GM04504 (cell line): ENCODE measurements at places on chromosomes 2 and 18.
A peak's percentile ranks its signal among the peaks of the same experiment; 100 is the strongest.

- no peak for DNase-seq
These were observed 77.7 kb upstream of the SMAD2 start for GRCh38 chr18:48007955-48008701.

DNA sequence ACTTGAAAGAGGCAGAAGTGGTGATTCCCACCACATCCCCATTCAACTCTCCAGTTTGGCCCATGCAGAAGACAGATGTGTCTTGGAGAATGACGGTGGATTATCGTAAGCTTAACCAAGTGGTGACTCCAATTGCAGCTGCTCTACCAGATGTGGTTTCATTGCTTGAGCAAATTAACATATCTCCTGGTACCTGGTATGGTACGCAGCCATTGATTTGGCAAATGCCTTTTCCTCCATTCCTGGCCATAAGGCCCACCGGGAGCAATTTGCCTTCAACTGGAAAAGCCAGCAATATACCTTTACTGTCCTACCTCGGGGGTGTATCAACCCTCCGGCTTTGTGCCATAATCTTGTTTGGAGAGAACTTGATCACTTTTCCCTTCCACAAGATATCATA is 411.5 kb upstream of the SMIM21 start:
- DNase-seq, result no peak

DNA sequence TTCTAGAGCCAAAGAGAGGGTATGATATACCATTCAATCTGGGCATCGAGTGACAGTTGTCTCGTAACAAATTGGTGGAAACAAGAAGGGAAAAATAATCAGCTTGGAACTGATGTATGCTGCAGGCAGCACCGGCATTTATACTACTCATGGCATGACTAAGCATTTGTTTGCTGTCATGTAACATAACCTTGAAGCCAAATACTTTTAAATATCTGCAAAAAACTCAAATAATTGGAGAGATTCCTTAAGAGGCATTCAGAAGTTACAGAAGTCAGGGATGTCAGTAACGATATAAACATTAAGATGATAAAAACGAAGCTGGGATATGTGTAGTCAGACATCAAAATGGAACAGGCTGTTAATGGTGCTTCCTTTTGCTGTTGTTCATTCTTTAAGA is 157.3 kb upstream of the MMADHC start:
- DNase-seq, result no peak

- DNase-seq, result no peak
These were observed 128.0 kb upstream of the MSH6 start for GRCh38 chr2:47654790-47655562.

GRCh38 chr18:49081511-49082155 is 130.9 kb upstream of the SMAD7 start:
- DNase-seq, result no peak

GRCh38 chr2:119901013-119901412 is 111.9 kb upstream of the EPB41L5 start:
- DNase-seq, result no peak

DNA sequence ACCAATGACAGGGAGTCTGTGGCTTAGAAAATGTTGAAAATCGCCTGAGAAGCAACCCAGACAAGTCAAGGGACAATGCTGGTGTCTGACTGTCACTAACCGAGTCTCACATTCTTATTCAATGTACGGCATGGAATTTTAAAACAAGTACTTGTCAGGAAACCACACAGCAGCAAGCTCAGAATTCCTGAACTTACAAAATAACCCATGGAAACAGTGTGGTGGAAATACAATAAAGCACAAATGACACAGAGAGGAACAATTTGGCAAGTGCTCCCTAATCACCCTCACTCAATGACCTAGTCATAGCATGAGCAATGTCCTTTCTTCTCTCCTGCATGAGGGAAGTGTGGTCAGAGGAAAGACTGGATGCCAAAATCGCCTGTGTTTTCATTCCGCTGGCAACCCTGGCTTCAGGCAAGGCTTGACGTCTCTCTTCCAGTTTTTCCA is 154.0 kb downstream of the SATB2 start:
- DNase-seq, result peak; percentile 98

DNA sequence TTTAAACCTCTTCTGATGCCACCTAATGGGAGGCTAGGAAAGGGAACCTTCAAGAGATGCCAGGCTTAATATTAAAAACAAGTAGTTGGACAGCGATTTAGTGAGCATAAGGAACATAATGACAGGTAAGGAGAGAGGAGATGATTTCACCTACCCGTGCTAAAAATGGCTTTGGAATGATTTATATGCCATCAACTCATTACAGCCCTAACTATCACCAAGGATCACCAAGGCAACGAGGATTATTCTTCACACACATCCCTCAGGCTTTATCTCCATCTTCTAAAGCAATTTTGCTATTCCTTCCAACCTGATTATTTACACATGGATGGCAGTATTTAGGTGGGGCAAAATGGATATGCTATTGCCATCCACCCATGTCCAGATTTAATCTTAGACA is 237.8 kb downstream of the DCC start:
- no peak for DNase-seq

GRCh38 chr2:120269816-120270215 is 17.2 kb downstream of the RALB start:
- no peak for DNase-seq

DNA sequence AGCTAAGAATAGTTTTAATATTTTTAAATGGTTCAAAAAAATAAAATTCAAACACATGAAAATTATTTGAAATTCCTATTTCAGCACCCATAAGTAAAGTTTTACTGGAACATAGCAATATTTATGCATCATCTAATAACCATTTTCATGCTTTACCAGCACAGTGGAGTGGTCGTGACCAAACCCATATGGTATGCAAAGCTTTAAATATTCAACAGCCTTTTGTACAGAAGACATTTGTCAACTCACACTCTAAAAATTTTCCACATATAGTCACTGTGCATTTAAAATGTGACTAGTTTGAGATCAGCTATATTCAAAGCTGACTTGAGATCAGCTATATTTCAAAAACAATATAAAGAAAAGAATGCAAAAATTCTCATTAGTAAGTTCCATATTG is 46.2 kb downstream of the PUM2 start:
- DNase-seq, result no peak

DNA sequence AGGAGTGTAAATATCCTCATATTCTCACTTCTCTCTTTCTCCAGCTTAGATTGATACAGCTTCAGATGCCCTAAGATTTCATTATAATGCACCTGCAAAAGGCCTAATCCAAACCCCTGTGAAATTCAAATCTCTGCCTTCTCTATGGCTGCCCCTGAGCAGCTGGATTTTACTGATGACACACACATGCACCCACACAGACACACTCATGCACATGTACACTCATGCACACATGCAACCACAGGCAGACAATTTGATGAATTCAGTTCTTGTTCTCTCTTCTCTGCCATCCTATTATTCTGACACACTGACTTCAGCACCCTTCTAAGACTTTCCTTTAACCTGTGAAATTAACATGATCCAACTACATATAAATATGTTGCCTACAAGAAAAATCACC is 563.2 kb downstream of the RNF144A start:
- no peak for DNase-seq

GRCh38 chr2:191264647-191265081 is 19.5 kb downstream of the MYO1B start:
- DNase-seq, result peak; percentile 69

DNA sequence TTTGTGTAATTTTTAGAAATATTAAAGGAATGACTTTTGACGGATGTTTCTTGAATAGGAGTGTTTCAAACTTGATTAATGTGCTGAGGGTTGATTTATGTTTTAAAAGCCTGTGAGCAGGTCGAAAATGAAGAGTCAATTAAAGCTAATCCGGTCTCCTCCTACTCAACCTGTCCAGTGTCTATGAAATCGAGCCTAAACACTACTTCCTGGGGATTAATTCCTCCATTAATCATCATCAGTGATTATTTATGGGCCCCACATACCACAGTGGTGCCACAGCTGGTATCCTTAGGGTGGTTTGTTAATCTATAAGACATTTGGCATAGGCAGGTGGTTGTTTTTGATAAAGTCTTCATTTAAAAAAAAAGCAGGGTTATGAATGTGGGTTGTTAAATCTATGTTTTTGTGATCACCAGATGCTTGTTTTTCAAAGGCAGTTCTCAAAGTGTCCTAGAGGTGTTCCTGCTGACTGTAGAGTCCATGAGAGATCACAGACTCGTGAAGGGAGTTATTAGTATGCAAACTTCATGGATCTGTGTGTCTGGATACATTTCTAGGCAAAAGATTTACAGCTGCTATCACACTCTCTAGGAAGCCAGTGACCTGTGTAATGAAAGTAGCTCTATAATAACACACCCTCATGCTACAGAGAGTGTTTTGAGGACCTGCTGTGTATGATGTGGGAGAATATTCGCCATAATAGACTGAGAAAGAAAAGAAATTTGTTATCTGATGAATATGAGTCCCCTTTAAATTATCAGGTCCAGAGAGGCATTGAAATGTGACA is 308.6 kb downstream of the AKAIN1 start:
- no peak for DNase-seq

DNA sequence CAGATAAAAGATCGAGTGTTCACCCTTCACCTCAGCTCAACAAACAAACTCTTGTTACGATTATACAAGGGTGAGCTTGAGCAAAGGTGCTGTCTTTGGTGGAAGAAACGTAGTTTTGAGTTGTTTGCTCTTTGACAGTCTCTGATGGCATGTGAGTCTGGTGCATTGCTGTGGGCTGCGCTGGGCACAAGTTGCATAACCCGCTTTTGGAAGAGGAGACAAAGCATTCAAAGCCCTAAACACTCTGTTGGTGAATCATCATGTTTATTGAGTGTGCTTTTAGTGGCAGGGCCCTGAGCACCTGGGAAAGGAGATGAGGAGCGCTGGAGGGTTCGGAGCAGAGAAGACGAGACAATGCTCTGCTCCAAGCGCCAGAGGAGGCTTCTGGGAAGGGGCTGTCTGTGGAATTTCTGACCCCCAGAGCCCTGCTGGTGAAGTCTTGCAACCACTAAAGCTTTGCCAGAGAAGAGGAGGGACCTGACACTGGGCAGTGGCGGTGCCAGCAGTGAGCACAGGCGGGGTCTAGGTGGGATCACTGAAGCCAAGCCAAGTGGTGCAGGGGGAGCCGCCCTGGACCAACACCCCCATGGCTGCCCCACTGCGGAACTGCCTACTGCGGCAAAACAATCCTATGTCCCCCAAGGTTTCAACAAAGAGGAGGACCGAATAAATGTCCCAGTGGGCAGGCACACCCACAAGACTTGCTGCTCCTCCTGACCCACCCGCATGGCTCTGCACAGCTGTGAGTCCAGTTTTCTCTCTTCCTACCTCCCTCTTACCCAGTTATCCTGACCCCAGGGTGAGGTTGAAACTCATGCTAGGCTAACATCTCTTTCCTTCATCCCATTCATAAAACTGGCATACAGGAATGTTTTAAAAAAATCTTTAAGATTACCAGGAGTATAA is 64.0 kb downstream of the TNFRSF11A start:
- no peak for DNase-seq

GRCh38 chr2:149585166-149585885 is 2.2 kb downstream of the MMADHC start:
- DNase-seq, result no peak

DNA sequence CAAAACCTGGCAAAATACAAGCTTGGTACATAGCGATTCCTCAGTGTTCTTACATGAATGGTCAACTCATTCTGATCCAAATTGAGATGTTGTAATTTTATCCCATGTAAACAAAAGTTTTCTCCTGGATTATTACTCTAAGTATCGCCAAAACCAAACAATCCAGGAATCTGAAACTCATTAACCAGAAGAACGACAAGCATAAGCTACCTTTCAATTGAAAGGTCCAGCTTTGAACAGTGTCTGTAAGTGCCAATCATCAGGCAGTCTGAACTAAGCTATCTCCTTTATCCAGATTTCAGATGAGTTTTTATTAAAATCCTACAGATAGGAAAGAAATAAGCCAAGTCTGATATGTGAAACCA is 2.4 kb downstream of the MEX3C start:
- DNase-seq, result no peak

DNA sequence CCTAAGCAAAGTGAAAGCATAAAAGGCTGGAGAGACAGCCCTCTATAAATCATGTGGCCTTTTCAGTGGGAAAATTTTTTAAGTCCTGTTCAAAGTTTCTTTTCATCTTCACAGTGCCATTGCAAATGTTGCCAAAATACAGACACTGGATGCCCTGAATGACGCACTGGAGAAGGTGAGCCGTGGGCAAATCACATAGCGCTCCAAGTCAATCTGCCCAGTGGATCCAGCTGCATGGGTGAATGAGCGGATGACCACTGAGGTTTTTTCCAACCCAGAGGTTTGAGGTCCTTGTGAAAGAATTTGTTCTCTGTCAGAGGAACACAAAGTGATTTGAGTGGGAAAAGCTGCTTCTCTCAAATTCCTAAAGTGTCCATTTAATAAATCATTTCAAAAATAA is 11.8 kb downstream of the DAPL1 start:
- DNase-seq, result no peak

DNA sequence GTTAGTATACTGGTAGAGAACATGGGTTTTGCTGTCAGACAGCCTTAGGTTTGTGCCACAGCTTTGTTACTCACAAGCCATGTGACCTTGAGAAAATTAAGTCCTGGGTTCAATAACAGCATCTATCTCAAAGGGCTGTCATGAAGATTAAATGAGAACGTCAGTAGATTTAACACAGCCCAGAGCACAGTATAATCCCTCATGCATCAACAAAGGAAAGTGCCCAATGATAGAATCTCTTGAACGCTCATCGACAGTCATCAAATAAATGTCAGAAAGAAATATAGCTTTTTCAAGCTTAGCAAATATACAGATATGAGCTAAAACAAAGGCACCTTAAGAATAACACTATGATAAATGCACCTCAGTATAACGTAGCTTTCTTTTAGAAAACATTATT is 22.3 kb downstream of the CUL3 start:
- DNase-seq, result no peak

DNA sequence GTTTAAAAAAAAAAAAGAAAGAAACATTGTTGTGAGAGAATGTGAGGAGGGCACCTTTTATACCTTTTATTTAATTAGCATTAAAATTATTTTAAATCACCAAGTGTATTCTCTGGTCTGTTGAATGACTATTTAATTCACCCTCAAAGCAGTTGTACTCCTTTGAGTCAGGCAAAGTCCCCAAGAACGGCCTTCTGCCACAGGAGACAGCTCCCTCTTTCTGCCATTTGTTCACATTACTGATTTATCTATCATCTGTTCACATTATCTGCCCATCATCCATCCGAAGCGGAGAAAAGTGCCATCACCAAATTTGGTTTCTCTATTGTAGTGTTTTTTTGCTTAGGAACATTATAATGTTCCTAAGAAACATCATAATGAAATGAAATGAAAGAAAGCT is 240.7 kb upstream of the DPP10 start:
- DNase-seq, result no peak
